LHCN-M2 (cell line): ENCODE measurements at places on chromosomes 7 and 10. TPM values are rescaled to one million over a fixed set of nuclear protein-coding genes. Genes with fewer than 3 reads are reported as not detected.

The POM121C gene
- total RNA-seq, result 12.2 and 16.6 TPM in 2 replicates

The ZNF727 gene
- not detected in 2 replicates for total RNA-seq

The KCND2 gene
- total RNA-seq, result 0.34 TPM in 1 of 2 replicates, not detected in the other

The SLC37A3 gene
- 40.2 and 47.6 TPM in 2 replicates for total RNA-seq

The ANXA8L1 gene
- total RNA-seq, result not detected in 2 replicates

The HPSE2 gene
- total RNA-seq, result not detected in 2 replicates

The IDI2 gene
- not detected in 2 replicates for total RNA-seq

The FGFR2 gene
- total RNA-seq, result not detected in 2 replicates

DNA sequence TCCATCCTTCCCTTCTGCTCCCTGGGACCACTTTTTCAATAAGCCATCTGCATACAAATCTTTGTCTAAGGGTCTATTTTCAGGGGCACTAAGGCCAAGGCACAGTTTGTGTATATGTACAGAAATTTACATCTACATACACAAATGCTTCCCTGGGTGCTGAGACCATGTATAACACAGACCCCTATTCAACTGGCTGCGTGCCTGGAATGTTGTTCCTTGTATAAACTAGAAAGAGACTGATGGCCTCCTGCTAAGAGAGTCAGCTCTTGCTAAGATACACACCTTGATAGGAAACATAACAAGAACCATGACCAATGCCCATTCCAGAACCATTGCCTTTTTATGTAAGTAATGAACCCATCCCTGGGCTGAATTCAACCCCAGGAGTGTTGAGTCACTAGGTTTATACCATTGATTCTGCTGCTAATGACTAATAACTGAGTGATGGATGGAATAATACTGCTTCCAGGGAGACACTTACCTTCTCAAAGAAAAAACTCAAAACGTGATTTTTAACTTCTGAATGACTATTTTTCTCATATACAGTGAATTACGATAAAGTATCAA, 290.7 kb downstream of the FGFR2 start:
- DNase-seq, result no peak

DNA sequence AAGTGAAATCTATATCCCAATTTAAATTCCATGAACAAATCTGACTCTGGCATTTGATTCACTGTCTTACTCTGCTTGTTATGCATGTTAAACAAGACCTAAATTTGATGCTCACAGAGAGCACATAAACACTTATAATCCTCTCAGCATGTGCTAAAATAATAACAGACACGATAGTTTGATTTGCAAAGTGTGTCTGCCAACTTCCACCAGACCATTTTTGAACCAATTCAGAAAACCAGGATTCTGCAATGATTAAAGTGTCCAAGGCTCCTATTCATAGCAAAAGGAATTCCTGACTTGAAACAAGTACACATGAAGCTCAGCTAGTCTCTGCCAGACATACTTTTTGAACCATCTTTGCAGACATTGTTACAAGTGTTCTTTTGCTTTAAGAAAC, 11.2 kb downstream of the RBM20 start:
- DNase-seq, result no peak

- no peak for DNase-seq
Observed at GRCh38 chr10:119518936-119519335, 23.6 kb downstream of the RGS10 start.

- DNase-seq, result no peak
Observed at GRCh38 chr7:128408709-128409595, 830 bp downstream of the IMPDH1 start.

GRCh38 chr10:88386204-88386788, 196.8 kb downstream of the RNLS start:
- peak; percentile 19 for DNase-seq

GRCh38 chr7:13411636-13412035, 577.8 kb downstream of the ETV1 start:
- DNase-seq, result no peak

- DNase-seq, result peak; percentile 22
Observed at GRCh38 chr10:14507176-14507575, 176.5 kb upstream of the FRMD4A start.

- no peak for DNase-seq
Observed at GRCh38 chr7:159113056-159113455, 31.6 kb downstream of the VIPR2 start.

- no peak for DNase-seq
Observed at GRCh38 chr7:37645282-37646050, 38.1 kb upstream of the GPR141 start.

DNA sequence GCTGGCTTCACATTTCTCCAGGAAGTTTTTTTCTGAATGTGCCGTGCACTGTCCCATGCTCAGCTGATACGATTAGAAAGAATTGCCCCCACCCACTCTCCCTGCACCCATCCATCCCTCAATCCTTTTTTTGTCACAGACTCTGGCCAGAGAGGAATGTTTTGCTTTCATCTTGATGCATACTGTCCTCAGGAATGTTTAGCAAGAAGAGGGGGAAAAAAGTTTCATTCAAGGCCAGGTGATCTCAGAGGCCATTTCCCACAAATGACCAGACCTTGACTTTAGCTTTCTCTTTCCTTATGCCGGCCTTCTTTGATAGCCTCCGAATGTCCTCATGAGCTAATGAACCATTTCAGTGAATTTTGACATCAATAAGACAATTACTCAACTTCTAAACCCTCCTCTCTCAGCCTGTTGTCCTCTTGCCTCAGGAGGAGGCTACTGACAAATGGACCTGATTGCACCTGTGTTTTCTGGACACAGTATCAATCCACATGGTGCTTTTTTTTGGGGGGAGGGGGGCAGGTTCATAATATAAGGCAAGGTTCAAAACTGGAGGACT, 105.0 kb upstream of the KLF6 start:
- DNase-seq, result peak; percentile 72

- DNase-seq, result no peak
Observed at GRCh38 chr7:153193144-153193595, 433.6 kb downstream of the ACTR3B start.

- DNase-seq, result no peak
Observed at GRCh38 chr7:99929730-99930053, 272 bp upstream of the GJC3 start.

- DNase-seq, result no peak
Observed at GRCh38 chr7:137241655-137242360, 101.7 kb downstream of the PTN start.

- no peak for DNase-seq
Observed at GRCh38 chr7:98084631-98085030, 22.0 kb upstream of the LMTK2 start.

DNA sequence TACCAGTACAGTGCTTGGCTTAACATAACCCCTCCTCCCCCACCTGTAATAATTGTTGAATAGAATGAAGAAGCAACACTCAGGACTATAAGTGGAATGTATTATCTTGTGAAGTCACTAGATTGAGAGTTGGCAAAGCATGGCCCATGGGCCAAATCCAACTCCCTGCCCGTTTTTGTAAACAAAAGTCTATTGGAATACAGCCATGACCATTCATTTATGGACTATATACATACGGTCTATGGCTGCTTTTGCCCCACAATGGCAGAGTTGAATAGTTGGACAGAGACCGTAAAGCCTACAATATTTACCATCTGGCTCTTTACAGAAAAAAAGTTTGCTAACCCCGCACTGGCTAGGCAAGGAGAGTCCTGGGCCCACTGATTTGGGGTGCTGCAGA, 48.1 kb upstream of the CYCS start:
- no peak for DNase-seq

DNA sequence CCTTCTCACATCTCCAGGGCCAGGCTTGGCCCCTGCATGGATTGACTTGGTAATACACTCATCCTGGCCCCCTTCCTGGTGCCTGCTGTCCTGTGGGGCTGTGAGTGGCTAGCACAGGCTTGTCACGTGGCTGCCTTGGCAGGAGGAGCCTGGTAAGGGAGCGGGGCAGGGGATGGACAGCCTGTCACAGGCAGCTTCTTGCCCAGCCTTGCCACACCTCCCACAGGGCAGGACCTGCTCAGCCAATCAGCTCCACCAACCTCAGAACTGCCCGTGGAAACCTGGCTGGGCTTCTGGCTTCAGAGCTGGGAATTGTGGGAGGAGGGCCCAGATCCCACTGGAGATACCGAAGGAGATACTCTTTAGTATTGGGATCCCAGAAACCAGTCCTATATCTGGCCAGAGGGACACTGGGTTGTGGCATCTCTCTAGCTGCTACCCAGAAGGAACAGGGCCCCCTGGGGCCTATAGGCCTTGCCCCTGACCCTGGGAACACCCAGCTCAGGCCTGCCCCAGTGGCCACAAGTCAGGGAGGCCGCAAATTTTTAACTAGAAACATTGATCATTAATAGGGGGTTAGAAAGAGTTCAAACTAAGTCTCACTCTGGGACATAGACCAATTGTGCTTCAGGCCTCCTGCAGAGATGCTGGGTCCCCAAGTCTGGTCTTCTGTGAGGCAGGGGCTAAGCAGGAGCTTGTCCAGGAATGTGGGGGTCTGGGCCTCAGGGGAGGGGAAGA, at the start of gene HOGA1:
TSS of gene HOGA1 (plus strand) at position 330 of the 738 bp plus-strand sequence. CDS start at position 645, 315 bp downstream.
- peak; percentile 80 for DNase-seq

- no peak for DNase-seq
Observed at GRCh38 chr7:94436700-94437099, 42.0 kb downstream of the COL1A2 start.

DNA sequence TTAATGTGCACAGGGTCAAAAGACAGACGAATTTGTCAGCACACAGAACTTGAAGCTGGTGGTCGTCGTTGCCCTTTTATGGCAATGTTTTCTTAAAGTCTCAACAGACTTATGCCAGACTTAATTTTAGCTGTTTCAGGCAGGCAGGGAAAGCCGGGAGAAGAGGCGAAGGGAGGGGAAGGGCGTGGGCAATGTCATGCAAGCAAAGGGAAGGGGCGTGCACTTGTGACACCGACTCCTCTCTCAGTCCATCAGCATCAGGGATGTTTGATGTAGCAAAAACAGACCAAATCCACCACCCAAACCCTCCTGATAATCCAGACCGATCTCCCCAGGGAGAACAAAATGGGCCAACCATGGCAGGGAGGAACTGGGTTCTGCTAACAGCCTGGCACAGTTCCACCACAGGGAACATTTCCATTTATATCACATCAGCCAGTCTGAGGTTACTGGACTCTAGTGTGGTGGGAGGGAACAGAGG, 118.1 kb upstream of the RHEB start:
- no peak for DNase-seq

DNA sequence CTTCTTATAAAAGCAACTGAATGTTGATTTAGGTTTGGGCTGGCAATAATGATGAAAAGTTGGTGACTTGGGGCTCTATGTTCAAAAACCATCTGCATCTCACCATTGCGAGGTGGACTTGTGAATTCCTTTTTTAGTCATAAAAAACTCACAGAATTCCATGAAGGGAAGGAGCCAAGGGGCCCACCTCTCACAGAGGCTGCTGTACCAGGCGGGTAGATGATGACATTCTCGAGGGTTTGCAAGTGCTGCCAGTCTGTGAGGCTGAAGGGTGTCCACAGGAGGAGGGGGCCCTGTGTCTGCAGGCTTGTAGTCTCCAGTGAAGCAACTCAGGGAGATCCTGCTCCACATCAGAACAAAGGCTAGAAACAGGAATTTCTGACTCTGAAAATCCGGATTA, 195.5 kb upstream of the ZNF32 start:
- DNase-seq, result no peak

DNA sequence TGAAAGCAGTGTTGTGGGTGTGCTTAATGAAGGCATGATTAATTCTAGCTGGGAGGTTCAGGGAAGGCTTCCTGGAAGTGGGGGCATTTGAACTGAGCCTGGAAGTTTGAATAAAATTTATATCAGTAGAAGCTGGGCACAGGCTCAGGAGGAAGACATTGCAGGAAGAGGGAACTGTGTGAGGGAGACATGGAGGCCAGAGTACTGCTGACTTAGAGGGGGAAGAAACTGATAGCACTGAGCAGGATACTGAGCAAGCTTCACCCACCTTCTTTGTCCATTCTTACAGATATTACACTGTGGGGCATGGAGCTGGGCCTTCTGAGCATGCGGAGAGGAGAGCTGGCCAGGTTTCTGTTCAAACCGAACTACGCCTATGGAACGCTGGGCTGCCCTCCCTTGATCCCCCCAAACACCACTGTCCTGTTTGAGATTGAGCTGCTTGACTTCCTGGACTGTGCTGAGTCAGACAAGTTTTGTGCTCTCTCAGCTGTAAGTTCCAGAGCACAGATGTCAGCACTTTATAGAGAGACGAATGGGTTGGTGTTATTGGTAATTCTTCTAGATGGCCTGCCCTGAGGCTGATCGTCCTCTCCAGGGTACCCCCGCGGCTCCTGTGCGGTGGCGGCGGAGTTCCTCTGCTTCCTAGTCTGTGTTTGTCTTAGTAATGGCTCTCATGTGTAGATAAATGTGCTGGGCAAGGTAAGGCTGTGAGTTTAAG, 2.1 kb downstream of the FKBP6 start:
- DNase-seq, result no peak

- DNase-seq, result peak; percentile 14
Observed at GRCh38 chr10:47361293-47361692, 13.1 kb downstream of the RBP3 start.

GRCh38 chr7:44750424-44750823, 1.8 kb downstream of the ZMIZ2 start:
- no peak for DNase-seq

GRCh38 chr10:30413996-30414576, 19.9 kb upstream of the MAP3K8 start:
- peak; percentile 63 for DNase-seq
